ENCODE measurements at places on chromosomes 1 and 21.

DNA sequence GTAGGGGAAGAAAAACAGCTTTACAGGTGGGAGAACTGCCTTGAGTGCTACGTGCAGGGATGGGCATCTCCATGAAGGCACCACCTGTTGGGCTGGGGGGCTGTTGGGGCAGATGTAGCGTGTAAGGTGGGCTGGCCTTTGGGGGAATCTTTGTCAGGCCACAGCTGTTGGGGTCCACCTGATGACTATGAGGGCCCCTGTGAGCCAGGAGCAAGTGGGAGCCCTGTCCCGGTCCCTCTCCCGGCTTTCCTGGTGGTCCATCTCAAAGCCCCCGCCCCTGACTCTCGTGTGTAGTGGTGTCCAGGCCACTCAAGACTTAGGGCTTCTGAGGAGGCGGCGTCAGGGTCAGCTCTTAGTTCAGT, 13.5 kb downstream of the SLC37A1 start:
- DNase-seq: no peak

DNA sequence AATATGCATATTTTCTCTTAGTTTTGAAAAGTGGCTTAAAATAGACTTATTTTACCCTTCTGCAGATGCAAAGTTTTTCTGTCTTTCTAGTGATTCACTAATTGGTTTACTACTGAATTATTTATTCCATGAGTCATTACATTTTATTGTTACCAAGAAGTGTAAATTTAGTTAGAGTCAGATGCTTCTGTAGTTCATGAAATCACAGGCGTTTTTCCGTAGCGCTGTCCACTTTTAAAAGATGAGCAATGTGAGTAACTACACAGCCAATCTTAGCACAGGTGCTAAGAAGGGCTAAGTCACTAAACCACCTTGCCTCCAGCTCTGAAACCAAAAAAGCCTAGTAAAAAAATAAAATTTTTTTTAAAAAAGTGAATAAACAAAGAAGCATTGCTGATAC, 24.7 kb downstream of the RGS13 start:
- DNase-seq: no peak

DNA sequence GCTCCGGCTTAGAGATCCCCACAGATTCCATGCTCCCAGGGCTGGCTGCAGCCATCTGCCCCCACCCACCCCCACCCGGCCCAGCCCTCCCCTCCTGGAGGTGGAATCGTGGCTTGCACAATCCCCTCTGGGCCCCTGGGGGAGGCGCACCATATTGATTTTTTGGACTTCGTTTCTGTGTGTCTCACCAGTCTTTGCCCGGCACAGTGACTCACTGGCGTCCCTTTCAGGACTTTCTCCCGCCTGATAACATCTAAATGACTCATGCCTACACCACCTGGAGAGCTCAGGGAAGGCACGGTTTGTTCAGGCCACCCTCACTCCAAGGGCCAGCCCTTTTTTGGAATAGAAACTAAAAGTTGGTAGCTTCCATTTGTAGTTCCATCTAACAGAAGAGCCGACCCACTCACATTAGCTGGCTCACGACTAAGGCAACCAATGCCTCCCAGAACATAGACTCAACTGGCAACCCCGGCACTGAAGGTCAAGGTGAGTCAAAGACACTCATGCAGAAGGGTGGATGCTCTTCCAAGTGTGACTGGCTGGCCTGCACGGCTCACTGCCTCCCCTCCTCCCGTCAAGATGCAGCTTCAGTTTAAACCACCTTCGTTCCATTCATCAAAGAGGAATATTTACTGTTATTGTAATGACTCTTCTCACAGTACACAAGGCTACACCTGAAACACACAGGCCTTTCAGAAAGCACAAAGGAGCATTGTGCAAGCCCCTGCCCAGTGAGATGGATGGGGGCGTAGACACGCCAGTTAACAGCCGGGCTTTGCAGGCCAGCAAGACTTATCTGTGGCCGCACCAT, 18.1 kb upstream of the ETS2 start:
- DNase-seq: peak; percentile 47

GRCh38 chr21:25872271-25872670, 137.5 kb downstream of the GABPA start:
- DNase-seq: no peak

GRCh38 chr1:8166406-8166805, 140.3 kb upstream of the ERRFI1 start:
- DNase-seq: no peak

DNA sequence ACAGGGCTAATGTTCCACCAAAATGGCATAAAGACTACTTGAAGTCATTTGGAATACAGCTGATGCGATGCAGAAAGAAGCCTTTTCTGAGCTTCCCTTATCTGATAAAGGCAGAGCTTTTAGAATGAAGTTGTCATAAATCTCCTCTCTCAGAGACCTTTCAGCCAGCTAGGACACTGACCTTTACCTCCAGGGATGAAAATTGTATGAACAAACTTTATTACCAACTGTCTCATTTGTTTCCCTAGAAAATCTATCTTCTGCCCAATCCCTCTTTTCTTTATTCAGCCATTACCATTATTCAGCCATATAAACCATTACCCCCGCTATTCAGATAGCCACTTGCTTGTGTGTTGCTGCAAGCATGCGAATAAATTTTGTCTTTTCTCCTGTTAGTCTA, 29.7 kb upstream of the RNF2 start:
- DNase-seq: no peak

DNA sequence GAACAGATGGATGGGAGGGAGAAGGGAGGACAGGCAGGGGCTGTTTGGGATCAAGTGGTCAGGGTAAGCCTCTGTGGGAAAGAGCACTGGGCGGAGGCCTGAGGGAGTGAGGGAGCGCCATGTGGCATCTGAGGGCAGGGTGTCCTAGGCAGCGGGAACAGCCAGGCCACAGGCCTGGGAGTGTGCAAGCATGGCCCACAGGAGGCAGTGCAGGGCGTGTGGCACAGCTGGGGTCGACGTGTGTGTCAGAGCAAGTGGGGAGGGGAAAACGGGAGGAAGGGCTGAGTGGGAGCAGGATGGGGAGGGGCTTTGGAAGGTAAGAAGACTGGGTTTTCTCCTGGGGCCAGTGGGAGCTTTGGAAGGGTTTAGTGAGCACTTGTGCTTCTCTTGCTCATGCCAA, 143.4 kb downstream of the SYF2 start:
- DNase-seq: no peak

- no peak for DNase-seq
These were observed 57.9 kb downstream of the FGGY start for GRCh38 chr1:59354709-59355337.

DNA sequence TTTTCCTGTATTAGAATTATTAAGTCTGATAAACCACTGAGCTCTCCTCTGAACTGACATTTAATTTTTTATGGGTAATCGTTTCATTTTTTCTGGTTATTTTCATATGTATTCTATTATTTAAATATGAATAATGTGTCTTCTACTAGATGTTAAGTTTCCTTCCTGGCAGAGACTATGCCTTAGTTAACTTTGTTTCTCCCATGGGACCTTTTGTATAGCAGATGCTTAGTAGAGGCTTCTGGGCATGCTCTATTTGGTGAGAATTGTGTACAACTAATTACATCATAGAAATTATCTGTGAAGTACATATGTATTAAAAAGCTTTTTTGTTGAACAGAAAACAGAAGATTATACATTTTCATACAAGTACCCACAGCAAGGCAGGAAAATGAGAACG, 23.4 kb downstream of the CTBS start:
- DNase-seq: no peak

DNA sequence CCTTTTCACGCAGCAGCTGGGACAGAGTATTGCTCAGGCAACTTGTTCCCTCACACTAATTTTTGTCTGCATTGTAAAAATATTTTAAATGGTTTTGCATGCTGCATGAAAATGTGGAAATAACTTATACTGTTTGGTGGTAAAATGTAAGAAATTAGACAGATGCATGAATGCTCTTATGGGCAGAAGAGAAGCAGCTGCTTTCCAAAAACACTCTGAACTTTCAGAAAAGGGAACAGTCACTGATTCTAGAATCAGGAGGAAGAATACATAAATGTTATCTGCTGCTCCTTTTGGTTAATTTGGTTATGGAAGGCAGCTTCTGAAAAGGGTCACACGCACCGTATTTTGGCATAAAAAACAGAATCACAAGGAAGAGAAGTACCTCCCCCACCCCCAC, 87.0 kb upstream of the RUNX1 start:
- DNase-seq: no peak

Data from DND-41 (cell line).